Activated naive CD4-positive, alpha-beta T cell treated with Interleukin-2 at 50 U/mL for 16 hours (primary cell): ENCODE measurements at places on chromosomes 12 and 14.

- no peak for DNase-seq
Observed at GRCh38 chr12:6140651-6141447, 16.4 kb upstream of the VWF start.

GRCh38 chr12:46555406-46555852 lies 182.9 kb upstream of the SLC38A2 start:
- no peak for DNase-seq

GRCh38 chr12:22689876-22690275 lies 64.9 kb downstream of the ETNK1 start:
- DNase-seq, result no peak

DNA sequence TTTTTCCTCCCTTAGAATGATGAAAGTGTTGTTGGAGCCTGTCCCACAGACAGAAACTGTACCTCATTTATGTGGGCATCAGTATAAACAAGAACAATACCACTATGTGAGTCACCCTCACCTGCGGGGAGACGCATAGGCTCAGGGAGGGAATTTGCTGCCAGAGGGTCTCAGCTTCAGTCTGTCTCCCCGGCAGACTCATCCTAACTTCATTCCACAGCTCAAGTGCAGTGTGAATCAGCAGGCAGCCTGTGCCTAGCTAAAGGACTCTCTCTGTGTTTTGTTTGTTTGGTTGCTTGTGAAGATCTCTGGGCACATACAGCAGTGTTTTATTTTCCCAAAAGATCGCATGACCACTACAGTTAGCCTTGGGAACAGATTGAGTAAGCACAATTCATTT lies 98.9 kb downstream of the PRKCH start:
- DNase-seq, result peak; percentile 33

- no peak for DNase-seq
Observed at GRCh38 chr14:92590176-92590575, 76.6 kb downstream of the RIN3 start.

DNA sequence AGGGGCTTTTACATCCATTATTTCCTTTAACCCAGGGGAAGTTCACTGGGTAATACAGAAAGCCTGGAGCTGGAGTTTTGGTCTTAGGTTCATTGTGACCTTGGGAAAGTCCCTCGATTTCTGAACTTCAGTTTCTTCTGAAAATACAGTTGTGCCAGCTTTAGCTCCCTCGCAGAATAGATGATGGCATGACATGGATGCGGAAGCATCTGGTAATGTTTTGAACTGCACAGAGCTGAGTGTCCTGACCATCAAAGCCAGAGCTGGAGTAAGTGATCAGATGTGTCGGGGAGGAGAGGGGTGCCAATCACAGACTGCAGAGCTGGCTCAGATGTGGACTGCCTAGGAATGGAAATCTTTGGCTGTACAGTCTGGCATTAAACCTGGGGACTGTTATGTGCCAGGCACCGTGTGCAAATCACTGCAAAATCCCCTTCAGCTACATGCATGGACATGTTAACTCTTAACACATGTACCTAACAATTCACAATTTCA lies 180.9 kb downstream of the ETV6 start:
- no peak for DNase-seq

DNA sequence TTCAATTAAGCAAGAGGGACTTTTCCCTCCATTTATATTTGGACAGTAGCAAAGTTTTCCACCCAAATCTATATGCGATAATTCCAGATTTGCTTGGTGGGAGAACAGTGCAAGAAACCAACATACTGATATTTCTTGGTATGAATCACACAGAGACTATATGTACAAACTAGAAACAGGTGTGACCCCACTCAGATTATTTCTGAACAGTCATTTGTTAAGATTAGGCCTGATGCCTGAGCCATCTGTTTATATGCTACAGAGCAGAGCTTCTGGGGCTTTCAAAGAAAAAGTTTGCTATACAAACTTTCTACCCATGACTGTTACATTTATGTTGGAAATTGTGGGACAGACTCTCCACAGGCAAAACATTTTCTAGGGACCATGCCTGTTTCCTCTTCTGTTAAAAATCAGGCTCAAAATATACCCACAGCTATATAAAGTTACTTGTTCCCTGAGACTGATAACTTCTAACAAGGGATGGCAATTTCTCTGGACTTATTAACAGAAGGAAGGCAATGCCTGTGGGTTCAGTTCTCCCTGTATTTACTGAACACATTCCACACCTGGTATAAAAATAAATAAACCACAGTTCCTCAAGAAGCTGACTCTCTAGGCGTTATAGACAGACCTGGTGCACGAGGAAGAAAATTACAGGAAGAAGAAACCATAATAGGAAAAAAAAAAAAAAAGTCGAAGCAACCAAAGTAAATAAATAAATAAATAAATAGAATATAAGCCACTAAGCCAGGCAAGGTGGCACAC lies 8.0 kb downstream of the PTPN21 start:
- DNase-seq, result no peak

DNA sequence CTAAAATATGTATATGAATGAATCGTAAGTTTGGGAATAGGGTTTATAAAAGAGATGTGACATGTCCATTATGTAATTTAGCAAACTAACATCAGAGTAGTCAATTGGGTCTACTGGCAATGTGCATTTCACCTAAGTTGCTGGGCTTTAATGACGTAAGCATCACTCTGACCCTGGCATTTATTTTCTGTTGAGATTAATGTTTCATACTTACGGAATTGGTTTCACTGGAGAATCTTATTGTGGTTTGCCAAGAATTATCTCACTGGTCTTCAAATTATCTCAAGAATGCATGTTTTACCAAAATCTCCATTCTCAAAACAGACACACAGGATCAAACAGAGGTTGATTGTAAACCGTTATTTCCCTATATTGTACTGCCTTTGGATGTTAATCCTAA lies 437.1 kb downstream of the NPAS3 start:
- DNase-seq, result no peak

DNA sequence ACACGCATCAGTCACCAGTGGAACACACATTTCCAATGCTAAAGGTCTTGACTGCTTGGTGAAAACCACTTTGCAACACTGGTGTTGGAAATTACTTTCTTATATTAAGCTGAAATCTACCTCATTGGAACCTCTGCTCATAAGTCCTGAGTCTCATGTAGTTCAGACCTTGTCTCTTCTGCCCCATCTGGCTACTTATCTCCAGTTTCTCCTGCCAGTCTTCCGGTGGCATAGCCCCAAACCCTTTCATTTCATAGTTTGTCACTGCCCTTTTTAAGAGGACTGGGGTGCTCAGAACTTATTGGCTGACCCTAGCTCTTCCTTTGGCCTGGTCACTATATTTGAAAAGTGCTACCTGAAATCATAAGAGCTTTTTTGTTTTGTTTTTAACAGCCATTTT lies 43.7 kb downstream of the HELB start:
- DNase-seq, result no peak

DNA sequence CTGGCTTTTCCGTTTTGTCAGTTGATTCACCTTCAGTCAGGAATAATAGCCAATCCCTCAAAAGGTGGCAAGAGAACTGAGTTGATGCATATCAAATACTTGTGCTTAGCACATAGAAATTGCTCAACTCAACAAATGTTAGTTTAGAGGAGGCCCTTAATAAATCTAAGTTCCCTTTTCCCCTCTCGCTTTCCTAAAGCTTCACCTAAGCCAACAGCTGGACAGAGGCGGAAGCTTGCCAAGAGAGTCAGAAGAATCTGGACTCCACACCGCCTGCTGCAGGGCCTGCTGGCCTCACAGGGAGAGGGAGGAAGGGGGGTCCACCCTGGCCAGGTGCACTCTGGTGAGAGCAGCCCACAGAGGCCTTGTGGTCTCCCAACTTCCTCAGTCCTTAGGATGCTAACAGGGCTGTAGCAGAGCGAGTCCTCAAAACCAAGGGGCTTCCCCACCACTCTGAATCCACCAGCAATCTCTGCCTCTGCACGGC lies 213.1 kb downstream of the CHST11 start:
- no peak for DNase-seq

GRCh38 chr12:91574391-91574790 lies 391.8 kb upstream of the DCN start:
- no peak for DNase-seq

DNA sequence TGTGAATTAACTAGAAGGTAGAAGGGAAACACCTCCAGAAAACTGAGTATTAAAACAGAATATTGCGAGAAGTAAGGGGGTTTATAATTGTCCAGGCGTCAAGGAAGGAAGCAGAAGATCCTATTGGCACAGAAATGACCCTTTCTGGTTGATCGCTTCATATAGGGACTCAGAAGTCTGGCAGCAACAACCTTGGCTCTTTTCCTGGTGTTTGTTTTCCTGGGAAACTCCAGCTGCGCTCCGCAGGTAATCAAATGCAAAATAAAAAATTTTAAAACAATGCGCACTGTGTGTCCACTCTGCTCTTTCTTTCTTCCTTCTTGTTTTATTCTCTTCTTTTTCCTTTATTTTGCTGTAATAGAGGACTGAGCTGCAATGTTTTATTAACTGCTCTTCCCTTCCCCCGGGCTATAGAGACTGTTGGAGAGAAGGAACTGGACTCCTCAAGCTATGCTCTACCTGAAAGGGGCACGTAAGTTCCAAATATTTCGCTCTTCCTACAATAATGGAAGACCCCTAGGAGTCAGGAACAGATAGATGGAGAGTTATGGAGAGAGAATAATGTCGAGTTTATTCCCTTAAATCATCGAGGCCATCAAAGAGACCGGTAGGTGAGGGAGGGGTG lies 737 bp downstream of the SPX start:
- DNase-seq, result no peak

GRCh38 chr12:109879351-109880042 lies 844 bp downstream of the GLTP start:
- peak; percentile 8 for DNase-seq

- no peak for DNase-seq
Observed at GRCh38 chr14:99950181-99950580, 115.0 kb upstream of the EVL start.

DNA sequence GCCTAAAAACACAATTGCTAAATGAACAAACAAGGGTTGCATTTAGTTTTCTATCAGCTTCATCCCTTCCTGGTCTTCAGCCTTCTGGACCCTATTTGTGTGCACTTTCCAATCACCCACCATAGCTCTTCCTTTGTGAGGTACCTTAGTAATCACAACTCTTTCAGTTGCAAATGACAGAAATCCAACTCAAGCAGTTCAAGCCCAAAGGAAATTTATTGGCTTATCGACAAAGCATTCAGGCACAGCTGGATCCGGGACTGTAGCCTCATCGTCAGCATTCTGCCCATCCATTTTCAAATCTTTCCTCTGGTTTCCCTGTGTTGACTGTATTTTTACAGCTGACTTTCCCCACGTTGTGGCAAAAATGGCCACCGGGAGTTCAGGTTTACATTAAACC lies 148.6 kb upstream of the VASH1 start:
- DNase-seq, result no peak

DNA sequence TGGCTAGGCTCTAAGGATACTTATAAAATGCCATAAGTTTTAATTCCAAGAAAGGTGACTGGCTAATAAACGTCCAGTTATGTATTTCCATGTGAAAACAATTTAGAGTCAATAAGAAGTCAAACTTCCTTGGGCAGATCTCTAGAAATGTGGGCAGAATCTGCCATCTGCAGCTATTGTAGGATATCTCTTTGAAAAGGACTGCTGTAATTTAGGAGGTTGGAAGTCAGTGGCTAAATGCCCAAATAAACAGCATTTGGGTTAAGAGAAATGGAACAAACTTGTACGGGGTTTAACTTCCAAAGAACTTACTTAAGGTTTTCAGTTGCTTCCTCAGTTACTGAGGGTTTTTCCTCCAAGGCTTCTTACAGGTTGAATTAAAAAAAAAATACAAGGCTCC lies 121.6 kb downstream of the FIGNL2 start:
- DNase-seq, result no peak

GRCh38 chr12:110514363-110514762 lies 12.2 kb downstream of the RAD9B start:
- DNase-seq, result no peak

DNA sequence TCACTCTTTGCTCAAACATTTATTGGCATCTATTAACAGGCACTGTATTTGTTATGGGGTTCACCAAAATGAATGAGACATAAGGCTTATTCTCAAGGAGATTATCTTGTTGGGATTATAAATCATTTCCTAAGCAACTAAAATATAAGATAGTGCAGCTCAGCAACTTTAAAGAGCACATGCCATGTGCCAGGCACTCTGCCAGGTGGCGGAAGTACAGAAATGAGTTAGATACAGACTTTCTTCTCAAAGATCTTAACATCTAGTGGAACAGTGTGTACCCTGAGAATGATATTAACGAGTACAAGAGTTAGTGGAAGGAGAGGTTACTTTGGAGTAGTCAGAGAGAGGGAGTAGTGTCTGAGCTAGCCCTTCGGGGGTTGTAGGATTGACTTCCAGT lies 28.4 kb upstream of the TOMM20L start:
- no peak for DNase-seq

DNA sequence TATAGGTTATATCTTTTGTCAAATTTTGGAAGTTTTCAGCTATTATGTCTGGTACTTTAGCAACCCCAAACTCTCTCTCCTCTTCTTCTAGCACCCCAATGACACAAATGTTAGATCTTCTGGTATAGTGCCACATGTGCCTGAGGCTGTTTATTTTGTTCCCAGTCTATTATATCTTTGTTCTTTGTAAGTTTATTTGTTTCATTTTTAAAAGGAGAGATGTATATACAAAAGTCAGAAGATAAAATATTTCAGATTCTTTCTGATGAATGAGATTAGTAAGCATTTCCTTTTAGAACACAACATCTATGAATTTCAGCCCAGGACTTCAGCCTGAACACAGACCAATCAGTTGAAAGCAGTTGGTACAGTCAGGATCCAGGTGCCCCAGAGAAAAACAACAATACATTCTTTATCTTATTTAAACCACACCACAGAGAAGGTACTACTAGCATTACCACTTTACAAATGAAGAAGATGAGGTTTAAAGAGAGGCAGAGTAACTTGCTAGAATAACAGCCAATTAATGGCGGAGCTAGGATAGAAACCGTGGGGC lies 114.1 kb upstream of the BTG1 start:
- no peak for DNase-seq

DNA sequence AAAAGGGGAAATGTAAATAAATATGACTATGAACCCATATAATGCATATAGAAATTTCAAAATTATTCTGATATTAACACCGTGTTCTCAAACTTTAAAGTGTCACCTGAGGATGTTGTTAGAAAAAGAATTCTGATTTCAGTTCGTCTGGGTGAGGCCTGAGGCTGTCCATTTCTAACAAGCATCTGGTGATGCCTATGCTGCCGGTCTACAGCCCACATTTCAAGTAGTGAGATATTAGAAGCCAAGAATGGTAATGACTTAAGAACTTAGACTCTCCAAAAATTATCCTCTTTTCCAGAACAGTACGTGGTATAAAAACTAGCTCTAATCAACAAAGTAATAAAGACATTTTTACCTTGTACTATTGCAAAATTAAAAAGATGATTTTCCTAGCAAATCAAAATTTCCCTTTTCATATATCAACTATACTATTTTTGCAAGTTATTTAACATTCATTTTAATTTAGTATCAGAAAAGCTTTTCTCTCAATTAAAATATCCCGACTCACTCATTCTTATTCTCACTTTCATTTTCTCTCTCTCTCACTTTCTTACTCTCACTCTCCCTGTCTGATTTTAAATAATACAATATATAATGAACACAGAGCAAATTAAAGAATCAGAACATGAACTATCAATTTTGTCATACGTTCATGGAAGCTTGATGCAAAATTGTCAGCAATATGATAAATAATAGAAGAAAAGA lies 35.0 kb downstream of the PIK3C2G start:
- no peak for DNase-seq

- DNase-seq, result no peak
Observed at GRCh38 chr12:106863189-106863588, 88.7 kb downstream of the RIC8B start.

GRCh38 chr12:29048787-29049186 lies 100.3 kb upstream of the FAR2 start:
- DNase-seq, result no peak
